ENCODE measurements at places on chromosomes 13 and 19. TPM values are rescaled to one million over a fixed set of nuclear protein-coding genes. Genes with fewer than 3 reads are reported as not detected.

The HCST gene
- total RNA-seq = 0.29 TPM

The IQCN gene
- total RNA-seq = 0.92 TPM

The PEAK3 gene
- total RNA-seq = 0.22 TPM

The PRR22 gene
- 2.5 TPM for total RNA-seq

The FAM124A gene
- 2.3 TPM for total RNA-seq

The SIGLECL1 gene
- not detected for total RNA-seq

The COMP gene
- 0.18 TPM for total RNA-seq

The TTC9B gene
- total RNA-seq = 0.61 TPM

The IGFL3 gene
- 0.25 TPM for total RNA-seq

The ZNF320 gene
- not detected for total RNA-seq

The GRIN2D gene
- total RNA-seq = 7.7 TPM

The NUDT15 gene
- 25.7 TPM for total RNA-seq

The FAM83E gene
- 0.21 TPM for total RNA-seq

Measured in A549 treated with AZD2906 at 1 μM for 4 hours (cell line).